ENCODE measurements at places on chromosomes 1 and 21.

DNA sequence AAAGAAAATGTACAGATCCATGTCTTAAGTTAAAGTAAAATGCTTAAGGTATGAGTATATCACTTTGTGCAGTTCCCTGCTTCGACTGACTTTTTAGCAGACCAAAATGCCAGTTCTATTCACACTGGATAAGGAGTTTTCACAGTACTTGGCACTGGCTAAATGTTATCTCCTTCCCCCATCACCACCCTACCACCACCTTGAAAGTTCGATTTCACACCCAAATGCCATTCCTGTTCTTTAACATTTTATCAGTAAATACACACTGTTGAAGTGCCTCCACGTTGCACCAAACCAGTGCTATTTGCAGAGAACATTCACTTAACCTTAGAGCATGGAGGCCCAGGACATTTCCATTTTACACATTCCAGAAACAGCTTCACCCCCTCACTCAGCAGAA is 100.0 kb downstream of the URB2 start:
- no peak for DNase-seq

DNA sequence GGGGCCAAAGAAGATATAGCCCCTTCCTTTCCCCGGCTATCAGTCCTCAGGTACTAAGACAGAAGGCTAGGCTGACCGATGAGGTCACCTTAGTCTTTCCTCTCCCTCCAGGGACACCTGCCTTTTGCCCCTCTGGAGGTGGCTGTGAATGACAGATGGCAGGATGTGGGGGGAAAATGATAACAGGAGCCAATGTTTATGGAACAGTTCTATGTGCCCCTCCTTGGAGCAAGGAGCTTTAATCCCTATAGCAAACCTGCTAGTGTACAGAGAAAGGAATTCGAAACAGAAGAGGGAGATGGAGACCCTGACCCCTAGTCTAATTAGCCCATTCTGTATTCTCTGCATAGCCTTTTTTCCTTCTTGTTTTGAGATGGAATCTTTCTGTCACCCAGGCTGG is 28.1 kb downstream of the SERINC2 start:
- DNase-seq = no peak

- DNase-seq = no peak
These were observed 185.5 kb downstream of the ZC3H11B start for GRCh38 chr1:219427403-219427802.

- peak; percentile 37 for DNase-seq
These were observed 1.2 kb downstream of the ARHGEF2 start for GRCh38 chr1:155976913-155977689.

DNA sequence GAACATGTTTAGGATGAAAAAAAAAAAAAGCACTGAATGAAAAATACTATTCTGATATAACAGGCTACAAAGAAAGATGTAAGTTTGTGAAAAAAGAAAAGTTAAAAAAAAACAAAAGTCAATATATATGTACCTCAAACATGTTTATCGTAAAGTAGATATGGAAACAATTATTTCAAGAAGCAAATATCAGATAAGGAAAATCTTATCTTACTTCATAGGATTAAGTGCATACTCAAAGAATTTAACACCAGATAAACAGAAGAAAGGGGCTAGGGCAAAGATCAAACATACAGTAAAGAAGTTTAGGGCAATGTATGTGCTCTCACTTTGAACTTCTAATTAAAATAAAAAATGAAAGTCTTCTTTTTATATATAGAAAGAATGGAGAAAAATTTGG is 75.3 kb downstream of the NEGR1 start:
- DNase-seq = no peak
